T-helper 17 cell (primary cell): ENCODE measurements at places on chromosomes 2 and 18.

DNA sequence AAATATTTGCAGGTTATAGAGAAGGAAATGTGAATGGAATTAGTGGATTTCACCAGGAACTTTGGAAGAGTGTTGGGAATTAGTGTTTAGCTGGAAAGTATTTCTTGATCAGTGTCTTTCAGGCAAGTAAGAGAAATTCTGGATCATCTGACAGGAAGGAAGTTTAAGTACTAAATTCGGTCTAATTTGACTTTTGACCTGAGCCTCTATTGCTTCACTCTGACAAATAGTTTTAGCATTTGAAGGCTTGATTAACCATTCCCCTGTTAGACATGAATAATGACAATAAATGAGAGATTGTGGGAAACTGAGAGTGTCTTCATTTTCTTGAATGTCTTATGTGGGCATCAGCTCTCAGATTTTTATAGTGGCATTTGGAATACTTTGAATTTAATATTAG lies 16.0 kb downstream of the CCNT2 start:
- no peak for DNase-seq

- no peak for DNase-seq
Observed at GRCh38 chr18:48629730-48630324, 91.0 kb downstream of the CTIF start.

DNA sequence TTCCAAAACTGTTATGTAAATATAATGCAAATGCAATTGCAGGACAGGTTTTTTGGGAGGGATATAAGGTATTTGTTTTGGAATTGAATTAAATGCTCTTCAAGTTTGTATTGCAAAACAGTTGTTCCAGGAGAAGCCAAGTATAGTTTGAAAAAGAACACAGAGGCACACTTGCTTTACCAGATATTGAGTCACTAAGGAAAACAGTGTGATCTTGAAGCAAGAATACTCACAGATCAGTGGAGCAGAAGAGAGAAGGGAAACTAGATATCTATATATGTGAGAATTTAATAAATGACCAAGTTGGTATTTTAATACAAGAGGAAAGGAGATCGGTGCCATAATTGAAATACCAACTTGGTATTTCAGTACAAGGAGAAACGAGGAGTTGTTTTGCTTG lies 178.9 kb downstream of the CAPN13 start:
- DNase-seq = no peak

- peak; percentile 6 for DNase-seq
Observed at GRCh38 chr2:180980943-180981911, 822 bp downstream of the UBE2E3 start.

- no peak for DNase-seq
Observed at GRCh38 chr2:233692648-233693047, at the start of gene UGT1A6. Gene UGT1A6 (plus strand): TSS chr2:233692890. CDS start chr2:233693005, 115 bp downstream.

DNA sequence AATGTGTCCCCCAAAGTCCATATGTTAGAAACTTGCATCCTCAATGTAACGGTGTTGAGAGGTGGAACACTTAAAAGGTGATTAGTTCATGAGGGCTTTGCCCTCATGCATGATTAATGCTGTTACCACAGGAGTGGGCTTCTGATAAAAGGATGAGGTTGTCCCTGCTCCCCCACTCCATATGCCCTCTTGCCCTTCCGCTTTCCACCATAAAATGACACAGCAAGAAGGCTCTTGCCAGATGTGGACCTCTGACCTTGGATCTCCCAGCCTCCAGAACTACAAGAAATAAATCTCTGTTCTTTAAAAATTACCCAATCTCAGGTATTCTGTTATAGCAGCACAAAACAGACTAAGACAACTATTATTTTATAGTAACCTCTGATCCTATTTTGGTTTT lies 412.1 kb downstream of the NBAS start:
- no peak for DNase-seq

DNA sequence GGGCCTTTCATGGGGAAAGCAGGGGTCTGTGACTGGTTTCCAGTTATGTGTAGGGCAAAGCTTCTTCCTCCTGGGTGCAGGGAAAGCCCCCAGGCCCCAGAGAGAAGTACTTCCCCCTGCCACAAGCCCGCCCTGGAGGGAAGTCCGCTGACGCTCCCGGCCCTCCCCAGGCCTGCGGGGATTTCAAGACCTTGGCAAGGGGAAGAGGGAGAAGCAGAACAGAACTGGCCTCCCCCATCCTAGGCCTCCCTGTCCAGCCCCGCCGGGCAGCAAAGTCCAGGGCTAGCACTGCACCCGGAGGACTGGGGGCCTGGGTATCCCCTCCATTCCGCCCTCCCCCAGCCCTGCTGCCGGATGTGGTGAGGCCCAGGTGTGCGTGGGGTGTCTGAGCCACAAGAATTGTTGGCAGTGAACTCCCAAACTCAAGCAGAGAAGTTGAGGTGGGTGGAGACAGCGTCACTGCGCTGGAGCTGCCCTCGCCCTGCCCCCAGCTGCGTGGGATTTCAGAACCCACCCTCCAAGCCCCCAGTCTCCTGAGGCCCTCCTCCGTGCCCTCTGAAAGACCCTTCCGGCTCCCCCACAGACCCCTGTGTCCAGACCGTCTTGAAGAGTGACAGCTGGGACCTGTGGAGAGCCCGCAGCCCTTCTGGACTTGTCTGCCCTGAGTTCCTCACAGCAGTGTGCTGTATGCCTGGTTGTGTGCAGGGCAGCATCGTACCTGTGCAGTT lies 1.1 kb upstream of the DUSP2 start:
- peak; percentile 80 for DNase-seq

- no peak for DNase-seq
Observed at GRCh38 chr2:134212746-134213145, 41.1 kb upstream of the MGAT5 start.
